ENCODE measurements at places on chromosomes 3 and 15.
A peak's percentile ranks its signal among the peaks of the same experiment; 100 is the strongest.

GRCh38 chr3:97684490-97684889, 80.1 kb upstream of the ARL6 start:
- DNase-seq = no peak

GRCh38 chr3:153052096-153052460, 109.9 kb upstream of the RAP2B start:
- no peak for DNase-seq

DNA sequence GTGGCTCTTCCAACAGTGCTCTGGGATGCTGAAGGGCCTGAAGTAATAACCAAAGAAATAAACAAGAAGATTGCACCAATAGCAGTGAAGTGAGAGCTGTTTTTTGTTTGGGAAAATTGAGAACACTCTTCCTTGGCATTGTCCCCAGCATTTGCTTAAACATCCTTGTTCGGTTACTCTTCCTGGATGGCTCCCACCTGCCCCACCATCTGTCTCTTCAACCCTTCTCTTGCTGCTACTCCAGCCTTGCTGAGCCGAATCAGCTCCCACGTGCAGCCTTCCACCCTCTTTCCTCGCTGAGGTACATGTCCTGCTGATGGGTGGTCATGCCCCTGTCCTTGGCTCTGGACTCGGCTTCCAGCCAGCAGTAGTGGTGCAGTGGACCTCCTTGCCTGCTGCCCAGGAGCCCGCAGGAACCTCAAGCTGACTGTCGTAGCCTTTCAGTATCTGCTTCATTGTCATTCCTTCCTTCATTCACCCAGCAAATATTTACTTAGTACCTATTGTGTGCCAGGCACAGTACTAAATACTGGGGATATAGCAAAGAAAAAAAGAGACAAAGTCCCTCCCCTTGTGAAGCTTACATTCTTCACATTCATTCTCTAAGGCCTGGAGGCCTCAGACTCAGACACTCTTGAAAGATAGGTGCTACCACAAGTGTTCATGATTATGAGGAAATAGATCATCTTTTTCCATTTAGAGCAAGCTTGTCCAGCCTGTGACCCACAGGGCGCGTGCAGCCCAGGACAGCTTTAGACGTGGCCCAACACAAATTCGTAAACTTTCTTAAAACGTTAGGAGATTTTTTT, 17.1 kb upstream of the VILL start:
- DNase-seq = no peak

DNA sequence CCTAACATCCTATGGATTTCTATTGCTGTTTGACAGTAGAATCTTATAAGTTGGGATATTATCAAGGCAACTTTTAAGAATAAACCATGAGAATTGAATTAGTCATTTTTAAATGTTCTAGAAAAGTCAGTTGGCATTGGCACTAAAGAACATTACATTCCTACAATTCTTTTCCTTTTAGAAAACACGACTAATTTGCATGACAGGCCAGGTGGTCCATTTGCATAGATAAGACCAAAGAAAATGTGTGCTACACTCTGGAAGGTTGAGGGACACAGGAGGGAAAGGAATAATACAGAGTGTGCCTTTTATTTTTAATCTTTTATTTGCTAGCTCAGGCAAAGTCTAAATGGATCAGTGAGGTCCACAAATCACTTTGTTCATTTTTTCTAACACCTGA, 962.3 kb downstream of the EPHA3 start:
- DNase-seq = no peak

DNA sequence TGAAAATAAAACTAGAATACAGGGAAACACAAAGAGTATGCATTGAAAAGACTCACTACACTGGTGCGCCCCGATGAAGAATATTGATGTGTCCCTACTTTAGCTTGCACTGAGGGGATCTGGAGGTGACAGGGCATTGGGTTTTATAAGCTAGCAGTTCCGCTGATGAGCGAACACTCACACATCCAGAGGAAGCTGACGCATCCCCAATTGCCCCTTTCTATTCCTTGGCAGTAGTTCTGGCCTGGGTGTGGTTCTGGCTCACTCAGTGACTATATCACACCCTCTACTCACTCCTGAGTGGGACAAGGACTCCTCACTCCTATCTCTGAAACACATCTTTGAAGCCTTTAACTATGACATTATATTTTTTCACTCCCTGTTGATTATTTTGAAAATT, 71.0 kb downstream of the B3GNT5 start:
- DNase-seq = no peak

- DNase-seq = peak; percentile 34
Measured at GRCh38 chr15:38564557-38565286, at the start of gene RASGRP1. Gene RASGRP1, minus strand, starts transcription at chr15:38564814. Its CDS starts 186 bp downstream, at chr15:38564628.

- DNase-seq = no peak
Measured at GRCh38 chr15:58114812-58115211, 23.4 kb upstream of the AQP9 start.

DNA sequence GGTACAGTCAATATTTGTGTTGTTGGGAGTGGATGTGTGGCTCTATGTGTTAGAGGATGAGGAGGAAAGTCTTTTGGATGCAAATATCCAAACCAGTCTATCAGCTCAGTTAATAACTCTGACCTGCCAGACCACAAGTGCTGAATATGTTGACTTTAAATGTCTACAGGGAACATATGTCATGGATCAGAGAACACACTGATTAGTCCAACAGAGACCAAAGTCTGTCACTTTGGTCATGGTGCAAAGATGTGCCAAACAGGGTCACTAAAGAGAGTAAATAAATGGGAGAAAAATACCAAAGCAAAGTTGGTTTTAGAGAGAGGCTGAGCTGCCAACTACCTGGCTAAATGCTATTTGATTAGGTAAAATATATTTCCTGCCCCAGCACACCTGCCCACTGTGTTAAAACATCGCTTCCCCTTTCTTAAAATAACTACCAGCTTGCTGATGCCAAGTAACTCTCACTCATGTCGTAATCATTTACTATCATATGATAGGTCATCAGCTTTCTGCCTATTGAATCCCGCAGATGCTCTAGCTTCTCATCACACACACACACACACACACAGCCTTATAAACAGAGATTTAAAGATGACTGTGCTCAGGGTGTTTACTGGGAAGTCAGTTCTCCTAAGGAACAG, 173.3 kb downstream of the PDZRN3 start:
- no peak for DNase-seq

DNA sequence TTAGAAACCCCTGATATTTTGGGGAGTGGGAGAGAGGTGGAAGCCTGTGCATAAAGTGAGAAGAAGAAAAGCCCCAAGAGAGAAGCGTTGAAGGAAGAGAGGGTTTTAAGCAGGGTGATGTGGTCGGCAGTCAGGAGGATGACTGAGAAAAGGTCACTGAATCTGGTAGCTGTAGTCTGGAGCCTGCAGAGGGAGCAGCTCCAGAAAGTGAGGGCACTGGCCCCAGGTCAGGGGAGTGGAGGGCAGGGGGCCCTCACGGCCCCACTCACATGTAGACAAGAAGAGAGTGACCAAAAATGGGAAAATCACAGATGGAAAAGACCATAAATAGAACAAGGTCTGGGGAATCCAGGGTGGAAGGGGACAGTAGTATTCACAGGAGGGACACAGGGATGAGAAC, 105.5 kb downstream of the RYK start:
- DNase-seq = no peak

DNA sequence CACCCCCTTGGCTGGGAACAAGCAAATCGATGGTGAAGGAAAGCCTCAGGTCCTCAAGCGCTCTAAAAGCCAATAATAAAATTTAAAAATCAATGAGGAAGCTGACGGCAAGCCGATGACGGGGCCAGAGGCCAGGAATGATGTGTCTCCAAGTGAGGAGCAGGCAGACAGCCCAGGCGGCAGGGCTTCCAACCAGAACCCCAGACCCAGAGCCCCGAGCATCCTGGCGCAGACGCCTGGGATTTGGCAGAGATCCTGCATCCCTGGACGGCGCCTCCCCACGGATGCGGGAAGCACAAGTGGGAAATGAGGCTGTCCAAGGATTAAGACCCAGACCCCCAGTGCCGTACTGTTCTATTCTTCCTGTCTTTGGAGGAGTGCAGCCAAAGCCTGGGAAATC, 123.0 kb upstream of the PROK2 start:
- no peak for DNase-seq

- DNase-seq = no peak
Measured at GRCh38 chr3:14761121-14761672, 57.6 kb upstream of the FGD5 start.

GRCh38 chr3:152400887-152401286, 132.2 kb downstream of the MBNL1 start:
- no peak for DNase-seq

DNA sequence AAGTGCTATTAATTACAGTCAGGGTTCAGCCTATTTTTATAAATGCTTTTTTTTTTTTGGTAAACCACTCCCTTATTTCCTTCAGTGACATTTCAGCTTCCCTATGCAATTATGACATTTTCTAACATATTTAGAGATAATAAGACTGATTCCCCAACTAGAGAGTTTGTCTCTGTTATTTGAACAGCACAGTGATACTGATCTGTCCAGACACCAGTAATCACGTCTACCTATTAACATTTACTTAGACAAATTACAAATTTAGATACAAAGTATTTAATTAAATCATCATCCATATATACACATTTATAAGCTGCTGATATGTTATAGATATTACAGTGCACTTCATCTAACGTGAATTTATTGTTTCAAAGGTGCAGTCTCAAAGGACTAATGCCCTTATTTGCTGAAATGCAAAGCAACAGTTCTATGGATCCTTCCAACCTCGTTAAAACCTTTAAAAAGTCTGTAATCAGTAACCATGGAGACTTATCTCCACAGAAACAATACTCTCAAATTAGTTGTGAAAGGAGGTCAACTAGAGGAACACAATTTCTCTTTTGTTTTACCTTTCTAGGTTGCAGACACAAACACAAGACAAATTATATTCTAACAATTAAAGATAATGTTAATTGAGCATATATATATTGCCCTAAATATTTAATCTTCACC, 1531.1 kb downstream of the SI start:
- DNase-seq = no peak

GRCh38 chr3:14989943-14990779, 42.8 kb downstream of the NR2C2 start:
- DNase-seq = no peak

All from hippocampal formation (tissue), 2 donors.